Activated CD4-positive, CD25-positive, alpha-beta regulatory T cell (primary cell): ENCODE measurements at places on chromosomes 16 and 17.

DNA sequence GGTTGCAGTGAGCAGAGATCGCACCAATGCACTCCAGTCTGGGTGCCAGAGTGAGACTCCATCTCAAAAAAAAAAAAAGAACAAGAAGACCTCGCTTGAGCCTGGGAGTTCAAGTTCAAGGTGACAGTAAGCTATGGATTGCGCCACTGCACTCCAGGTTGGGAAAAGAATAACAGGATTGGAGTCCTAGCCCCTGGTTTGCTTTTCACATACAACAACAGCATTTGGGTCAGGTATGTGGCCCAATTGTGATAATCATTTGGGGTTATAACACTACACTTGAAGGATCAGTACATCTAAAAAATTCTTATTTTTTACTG lies 3.4 kb upstream of the SEPHS2 start:
- DNase-seq: no peak

DNA sequence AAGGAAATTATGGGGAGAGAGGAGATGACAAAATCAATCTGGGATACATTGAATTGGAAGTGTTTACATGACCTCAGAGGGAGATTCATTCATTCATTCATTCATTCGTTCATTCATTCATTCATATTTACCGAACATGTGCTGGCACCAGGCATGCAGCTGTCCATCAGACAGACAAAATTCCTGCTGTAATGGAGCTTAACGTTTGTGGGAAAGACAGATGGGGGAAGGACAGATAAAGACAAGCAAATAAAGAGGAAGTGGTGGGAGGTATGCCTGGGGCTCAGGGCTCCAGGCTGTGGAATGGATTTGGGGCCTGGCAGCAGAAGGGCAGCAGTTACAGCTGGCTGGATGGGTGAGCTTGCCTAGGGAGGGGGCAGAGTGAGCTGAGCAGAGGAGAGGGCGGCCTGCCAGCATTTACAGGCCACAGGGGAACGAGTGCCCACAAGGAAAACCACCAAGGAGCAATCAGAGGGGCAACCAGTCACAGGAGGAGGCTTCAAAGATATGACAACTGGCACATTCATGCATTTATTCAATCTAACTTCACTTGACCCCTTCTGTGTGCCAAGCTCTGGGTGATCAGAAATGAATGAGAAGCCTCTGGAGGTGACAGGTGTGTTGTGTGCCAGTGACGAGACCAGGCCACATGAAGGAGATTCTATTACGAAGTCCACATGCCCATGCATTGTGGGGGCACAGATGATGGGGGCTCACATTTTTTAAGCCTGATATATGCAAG lies 48.5 kb downstream of the ARHGAP27 start:
- DNase-seq: no peak

DNA sequence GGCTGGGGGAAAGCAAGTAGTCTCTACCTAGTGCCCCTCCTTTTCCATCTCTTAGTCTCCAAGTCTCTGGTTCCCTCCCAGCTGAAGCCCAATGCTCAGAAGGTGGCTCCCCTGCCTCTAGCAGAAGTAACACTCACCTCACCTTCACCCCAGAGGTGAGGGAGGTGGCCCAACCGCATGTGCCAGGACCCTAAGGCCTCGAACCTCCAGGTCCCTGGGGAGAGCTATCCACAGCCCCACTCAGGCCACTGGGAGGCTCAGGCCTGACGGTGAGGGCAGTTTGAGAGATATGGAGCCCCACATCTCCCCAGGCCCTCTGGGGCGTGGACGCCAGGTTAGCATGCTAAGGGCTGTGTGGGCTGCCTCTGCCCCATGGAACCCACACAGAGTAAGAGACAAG lies 5.8 kb downstream of the CBLN1 start:
- no peak for DNase-seq

DNA sequence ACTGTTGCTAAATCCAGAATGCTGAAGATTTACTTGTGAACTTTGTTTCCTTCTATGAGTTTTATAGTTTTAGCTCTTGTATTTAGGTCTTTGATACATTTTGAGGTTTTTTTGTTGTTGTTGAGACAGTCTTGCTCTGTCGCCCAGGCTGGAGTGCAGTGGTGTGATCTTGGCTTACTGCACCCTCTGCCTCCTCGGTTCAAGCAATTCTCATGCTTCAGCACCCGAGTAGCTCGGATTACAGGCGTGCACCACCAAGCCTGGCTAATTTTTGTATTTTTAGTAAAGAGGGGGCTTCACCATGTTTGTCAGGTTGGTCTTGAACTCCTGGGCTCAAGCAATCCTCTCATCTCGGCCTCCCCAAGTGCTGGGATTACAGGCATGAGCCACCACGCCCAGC lies 14.4 kb downstream of the TENT4B start:
- no peak for DNase-seq

DNA sequence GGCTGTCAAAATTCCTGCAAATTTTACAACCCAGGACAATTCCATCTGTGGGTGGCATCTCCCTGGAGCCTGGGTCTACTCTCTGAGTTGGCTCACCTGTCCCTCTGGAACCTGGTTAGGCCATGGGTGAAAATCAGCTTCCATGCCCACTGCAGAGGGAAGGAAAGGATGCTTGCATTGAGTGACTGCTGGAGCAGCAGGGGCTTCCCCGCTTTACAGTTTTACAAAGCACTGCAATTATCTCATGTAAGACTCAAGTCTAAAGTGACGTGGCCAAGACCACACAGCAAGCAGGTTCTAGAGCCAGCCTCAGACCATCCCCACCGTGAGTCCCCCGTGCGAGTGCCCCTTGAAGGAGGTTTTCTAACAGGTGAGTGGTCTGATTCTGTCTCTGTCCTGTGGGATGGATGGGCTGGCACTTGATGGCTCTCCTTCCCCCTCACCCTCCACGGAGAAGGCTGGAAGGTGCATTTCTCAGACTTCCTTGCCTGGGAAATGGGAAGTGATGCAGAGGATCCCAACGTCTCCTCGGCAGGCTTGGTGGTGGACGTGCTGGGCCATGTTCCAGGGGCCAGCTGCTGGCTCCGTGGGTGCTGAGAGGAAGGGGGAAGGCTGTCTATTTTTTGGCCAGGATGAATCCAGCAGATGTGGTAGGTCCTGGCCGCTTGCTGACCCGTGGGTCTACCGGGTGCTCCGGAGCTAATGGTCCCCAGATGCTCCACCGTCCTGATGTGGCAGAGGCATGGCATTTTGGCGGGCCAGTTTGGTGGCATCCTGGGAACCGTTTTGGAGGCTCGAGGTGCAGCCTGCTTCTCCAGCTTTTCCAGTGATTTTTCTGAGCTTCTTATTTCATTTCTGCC lies 26.3 kb upstream of the CBX4 start:
- DNase-seq: no peak

DNA sequence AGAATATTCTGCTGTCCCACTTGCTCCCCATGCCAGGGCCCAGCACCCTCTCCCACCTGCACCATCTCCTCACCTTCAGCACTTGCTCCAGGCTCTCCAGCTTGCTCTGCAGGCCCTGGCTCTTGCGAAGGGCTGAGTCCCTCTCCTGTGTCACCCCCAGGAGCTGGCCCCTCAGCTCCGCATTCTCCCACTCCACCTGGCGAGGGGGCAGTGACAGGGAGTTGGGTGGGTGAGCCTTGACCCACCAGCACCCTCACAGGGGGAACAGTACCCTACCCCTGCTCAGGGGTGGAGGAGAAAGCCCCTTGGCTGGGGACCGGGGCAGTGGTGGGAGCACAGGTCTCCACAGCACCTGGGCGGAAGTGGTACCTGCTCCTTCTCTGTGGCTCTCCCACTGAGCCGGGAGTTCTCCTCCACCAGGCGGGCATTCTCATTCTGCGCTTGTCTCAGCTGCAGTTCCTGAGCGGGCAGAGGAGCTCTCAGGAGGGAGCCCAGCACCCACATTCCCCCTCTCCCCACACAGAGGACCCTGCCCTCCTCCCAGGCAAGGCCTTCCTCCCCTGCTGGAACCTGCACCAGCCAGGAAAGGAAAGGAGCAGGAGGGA lies 5.9 kb downstream of the TSPOAP1 start:
- no peak for DNase-seq

DNA sequence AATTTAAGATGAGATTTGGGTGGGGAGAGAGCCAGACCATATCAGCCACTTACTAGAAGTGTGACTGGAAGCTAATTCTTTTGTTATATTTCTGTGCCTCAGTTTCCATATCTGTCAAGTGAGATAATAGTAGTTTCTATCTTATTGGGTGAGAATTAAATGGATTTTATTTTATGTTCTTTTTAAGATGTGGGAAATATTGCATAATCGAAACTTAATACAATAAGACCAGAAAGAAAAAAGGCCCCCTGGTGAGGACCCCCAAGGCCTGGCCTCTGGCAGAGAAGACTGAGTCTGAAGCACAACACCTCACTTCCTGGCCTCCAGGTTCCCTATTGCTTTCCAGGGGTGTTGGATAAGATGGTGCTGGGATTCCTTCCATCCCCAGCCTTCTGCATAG lies 13.7 kb downstream of the PLCG2 start:
- no peak for DNase-seq

DNA sequence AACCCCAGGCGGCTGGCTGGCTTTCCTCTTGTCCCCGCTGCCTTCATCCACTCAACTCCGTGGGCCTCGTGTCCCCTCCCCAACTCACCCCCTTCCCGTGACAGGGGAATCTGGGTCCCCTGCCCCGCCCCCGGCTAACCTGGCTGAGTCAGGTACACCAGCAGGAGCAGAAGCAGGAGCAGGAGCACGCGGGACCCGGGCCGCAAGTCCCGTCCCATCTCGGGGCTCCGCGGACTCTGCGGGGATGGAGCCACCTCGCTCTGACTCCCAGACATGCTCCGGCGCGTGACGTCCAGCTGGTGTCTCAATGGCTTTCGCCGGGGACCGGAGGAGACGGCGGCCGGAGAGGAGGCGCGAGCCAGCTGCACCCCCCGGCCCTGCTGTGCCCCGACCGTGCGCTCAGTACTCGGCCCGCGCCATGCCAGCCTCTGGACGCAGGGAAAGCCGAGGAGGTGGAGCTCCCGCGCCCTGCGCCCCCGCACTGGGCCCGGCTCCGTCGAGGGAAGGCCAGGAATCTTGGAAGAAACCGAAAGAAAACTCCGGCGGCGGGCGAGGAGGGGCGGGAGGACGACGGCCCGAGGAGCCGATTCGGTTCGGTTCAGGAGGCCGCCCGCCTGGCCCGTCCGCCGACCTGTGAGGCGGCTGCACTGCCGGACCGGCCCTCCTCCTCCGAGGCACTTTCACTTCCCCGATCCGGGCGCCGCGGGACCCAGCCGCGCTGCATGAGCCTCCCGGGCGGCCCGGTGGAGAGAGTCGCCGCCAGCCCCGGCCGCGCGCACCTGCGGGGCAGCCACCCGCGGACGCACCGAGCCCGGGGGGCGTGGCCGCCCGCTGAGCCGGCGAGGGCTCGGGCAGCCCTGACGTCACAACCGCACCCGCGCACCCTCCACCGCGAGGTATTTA lies at the start of the genes CXCL16 and ZMYND15:
Gene CXCL16 (minus strand): TSS at position 807 of the 903 bp plus-strand sequence. CDS start 589 bp downstream, at position 218.
Gene ZMYND15 (plus strand): TSS at position 712 of the 903 bp plus-strand sequence. CDS start 716 bp downstream, outside the sequence.
- no peak for DNase-seq

DNA sequence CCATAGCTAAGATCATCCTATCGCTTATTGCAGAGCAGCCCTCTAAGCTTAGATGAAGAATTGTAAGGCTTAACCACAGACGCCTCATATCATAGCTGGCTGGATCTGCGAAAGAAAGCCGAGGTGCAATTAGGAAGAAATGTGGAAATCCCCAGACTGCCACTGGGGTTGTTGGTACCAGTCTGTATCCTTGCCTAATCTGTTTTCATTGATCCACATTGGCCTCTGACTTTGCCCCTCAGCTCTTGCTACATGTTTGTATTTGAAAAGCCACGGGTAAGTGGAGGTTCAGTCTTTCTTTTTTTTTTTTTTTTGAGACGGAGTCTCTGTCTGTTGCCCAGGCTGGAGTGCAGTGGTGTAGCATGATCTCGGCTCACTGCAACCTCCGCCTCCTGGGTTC lies 48.9 kb downstream of the TANGO6 start:
- DNase-seq: no peak

DNA sequence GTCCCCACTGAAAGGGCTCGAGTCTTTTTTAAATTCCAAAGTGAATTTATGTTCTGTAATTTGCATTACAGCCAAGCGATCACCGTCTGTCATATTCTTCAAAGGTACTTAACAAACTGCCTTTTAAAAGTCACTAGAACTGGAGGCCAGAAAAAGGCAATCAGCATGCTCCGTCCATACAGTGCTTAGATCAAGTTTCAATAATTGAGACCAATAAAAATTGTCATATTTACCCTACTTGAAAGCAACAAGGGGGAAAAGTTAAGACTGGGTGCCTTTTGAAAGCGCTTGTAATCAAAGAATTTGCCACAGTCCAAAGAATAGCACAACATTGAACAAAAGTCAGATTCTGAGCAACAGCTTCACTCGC lies 9.0 kb upstream of the ZFHX3 start:
- DNase-seq: no peak

GRCh38 chr17:31815212-31815730 lies 43.8 kb downstream of the COPRS start:
- DNase-seq: no peak

DNA sequence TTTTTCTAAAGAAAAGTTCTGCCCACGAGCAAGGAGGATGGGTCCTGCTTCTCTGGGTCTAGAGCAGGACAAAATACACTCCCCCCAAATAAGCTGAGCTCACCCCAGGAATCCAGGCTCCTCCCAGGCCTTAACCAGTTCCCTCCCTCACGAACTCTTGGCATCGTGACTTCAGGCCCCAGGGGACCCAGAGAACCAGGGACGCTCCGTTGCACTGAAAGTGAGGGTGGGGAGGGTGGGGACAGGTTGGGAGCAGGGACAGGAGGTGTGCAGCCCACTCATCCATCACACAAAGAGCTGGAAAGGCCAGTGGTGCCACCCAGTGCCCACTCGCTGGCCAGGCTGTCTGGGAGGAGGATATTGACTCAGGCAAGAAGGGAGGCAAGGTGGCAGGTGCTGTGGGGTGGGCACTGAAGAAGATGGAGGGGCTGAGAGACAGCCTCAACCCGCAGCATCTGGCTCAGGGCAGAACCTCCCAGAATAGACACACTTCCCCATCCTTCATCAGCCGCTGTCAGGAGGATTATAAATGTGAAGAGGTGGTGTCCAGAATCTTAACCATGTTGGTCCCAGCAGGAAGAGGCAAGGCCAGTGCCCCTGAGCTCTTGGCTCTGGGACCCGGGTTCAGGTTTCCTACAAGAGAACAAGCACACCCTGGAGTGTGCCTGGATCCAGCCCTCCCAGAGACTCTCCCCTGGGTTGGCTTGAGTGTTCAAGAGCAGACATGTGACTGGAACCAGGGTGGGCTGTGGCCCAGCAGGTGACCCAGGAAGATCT lies 67.9 kb upstream of the RPL38 start:
- DNase-seq: no peak

GRCh38 chr16:50329446-50330189 lies 39.2 kb downstream of the BRD7 start:
- DNase-seq: no peak

DNA sequence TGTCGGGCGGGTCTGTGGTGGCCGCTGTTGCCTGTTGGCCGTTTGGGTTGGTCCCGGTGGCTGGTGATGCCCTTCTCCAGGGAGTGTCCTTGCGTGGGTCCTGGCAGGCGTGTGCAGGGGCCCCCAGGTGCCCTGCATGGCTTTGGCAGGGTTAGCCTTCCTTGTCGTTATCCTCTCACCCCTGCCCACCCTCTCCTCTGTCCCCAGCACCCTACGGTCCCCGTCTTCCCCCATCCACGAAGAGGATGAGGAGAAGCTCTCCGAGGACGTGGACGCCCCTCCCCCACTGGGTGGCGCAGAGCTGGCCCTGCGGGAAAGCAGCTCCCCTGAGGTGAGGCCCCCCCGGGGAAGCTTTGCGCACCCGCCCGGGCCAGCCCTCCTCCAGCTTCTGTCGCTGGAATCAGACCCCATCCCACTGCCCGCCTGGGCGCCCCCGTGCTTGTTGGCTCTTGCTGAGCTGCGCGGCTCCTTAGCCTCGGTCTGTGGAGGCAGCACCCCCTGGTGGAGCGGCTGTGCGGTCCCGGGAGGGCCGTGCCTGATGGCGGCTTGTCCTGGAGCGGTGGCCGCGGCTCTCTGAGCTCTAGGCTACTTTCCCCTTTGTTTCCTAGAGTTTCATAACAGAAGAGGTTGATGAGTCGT lies 10.6 kb upstream of the NUDT16L1 start:
- no peak for DNase-seq

- DNase-seq: no peak
These were observed 369.7 kb upstream of the ERCC4 start for GRCh38 chr16:13550254-13550653.
